Neuronal stem cell (in vitro differentiated cells): ENCODE measurements at places on chromosomes 7 and 10.

- H3K27ac ChIP-seq, result no peak overlapping the region
- no peak for DNase-seq
- peaks cover 12% of the 10 kb centered on the region for H3K4me1 ChIP-seq
- H3K27me3 ChIP-seq, result no peaks in the 10 kb centered on the region
Observed at GRCh38 chr7:128860158-128861073, 2.2 kb upstream of the ATP6V1F start.

DNA sequence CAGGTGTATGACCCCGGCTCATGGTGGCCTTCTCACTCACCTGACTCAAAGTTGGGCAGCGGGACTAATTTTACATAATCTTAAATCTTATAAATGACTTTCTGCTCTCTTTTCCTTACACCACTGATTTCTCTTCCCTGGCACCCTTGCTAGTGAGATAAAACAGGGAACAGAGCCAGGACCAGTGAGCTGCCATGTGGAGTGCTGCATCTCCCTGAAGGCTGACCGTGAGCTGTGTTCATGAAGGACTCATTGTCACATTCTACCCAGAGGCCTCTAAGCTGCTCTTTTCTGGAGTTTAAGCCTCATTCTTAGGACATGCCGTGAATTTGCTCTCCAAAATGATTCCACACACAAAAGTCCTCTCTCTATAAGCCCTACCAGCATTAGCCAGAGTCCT, 762.3 kb downstream of the AUTS2 start:
- H3K36me3 ChIP-seq, result no peaks in the 10 kb centered on the region
- H3K27ac ChIP-seq, result no peak overlapping the region
- no peak for DNase-seq
- H3K4me1 ChIP-seq, result peaks cover 3% of the 10 kb centered on the region

GRCh38 chr10:78292982-78293865, 259.6 kb downstream of the RPS24 start:
- H3K27me3 ChIP-seq, result peaks cover 21% of the 10 kb centered on the region
- H3K27ac ChIP-seq, result peak overlapping the region; percentile 83
- no peak overlapping the region for H3K4me3 ChIP-seq
- H3K4me1 ChIP-seq, result peaks cover 34% of the 10 kb centered on the region

- H3K4me1 ChIP-seq, result peaks cover 3% of the 10 kb centered on the region
- no peaks in the 10 kb centered on the region for H3K27me3 ChIP-seq
- no peaks in the 10 kb centered on the region for H3K36me3 ChIP-seq
- no peak for DNase-seq
- H3K4me3 ChIP-seq, result no peak overlapping the region
- no peak overlapping the region for H3K27ac ChIP-seq
Observed at GRCh38 chr7:47663213-47663612, 81.3 kb upstream of the TNS3 start.

GRCh38 chr10:124935946-124936345, 6.0 kb upstream of the ZRANB1 start:
- H3K27ac ChIP-seq, result no peak overlapping the region
- no peaks in the 10 kb centered on the region for H3K27me3 ChIP-seq
- no peak for DNase-seq
- no peaks in the 10 kb centered on the region for H3K4me1 ChIP-seq
- no peak overlapping the region for H3K4me3 ChIP-seq

- H3K4me1 ChIP-seq, result no peaks in the 10 kb centered on the region
- DNase-seq, result no peak
- no peaks in the 10 kb centered on the region for H3K27me3 ChIP-seq
- H3K4me3 ChIP-seq, result no peak overlapping the region
Observed at GRCh38 chr10:117408436-117409384, 33.5 kb upstream of the PDZD8 start.

GRCh38 chr7:63057265-63057664, 941.4 kb upstream of the ZNF722 start:
- H3K4me3 ChIP-seq, result no peak overlapping the region
- H3K27me3 ChIP-seq, result no peaks in the 10 kb centered on the region
- no peak overlapping the region for H3K27ac ChIP-seq
- H3K36me3 ChIP-seq, result no peaks in the 10 kb centered on the region

- H3K4me3 ChIP-seq, result no peak overlapping the region
- no peak for DNase-seq
- no peaks in the 10 kb centered on the region for H3K27me3 ChIP-seq
Observed at GRCh38 chr7:80858141-80858903, 60.5 kb downstream of the SEMA3C start.

- no peak for DNase-seq
- no peak overlapping the region for H3K27ac ChIP-seq
- no peak overlapping the region for H3K4me3 ChIP-seq
- no peaks in the 10 kb centered on the region for H3K36me3 ChIP-seq
Observed at GRCh38 chr10:20668985-20669384, 228.1 kb downstream of the NEBL start.

DNA sequence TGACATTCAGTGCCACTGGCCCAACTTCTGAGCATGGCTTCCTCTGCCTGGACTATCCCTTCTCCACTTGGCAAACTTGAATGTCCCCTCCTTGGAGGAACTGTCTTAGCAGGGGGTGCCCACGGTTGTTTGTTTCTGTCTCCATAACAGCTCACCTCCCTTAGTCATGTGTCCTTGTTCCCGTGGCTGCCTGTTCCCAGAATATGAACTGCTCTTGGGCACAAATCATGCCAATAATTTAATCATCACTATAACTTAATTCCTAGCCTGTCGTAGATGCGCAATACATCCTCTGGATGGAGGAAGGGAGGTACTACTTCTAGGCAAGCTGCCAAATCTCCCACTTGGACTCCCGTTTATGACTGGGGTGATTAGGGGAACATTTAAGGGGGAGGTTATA, 173.1 kb downstream of the MYOF start:
- no peaks in the 10 kb centered on the region for H3K4me1 ChIP-seq
- no peaks in the 10 kb centered on the region for H3K27me3 ChIP-seq
- DNase-seq, result no peak
- H3K36me3 ChIP-seq, result peaks cover 31% of the 10 kb centered on the region

DNA sequence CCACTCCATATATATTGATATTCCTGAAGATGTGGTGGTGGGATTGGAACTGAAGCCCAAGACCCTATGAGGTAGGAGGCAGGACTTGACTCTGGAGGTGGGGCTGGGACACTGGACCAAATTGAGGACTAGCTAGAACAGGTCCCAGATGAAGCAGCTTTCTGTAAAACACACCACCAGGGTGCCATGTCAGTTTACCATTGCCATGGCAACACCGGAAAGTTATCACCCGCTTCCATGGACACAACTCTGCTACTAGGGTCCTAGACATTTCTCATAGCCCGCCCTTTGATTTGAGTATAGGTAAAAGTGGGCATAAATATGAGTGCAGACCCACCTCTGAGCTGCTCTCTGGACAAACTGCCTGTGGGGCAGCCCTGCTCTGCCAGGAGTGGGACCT, 490.5 kb upstream of the PFKP start:
- no peaks in the 10 kb centered on the region for H3K27me3 ChIP-seq
- no peaks in the 10 kb centered on the region for H3K36me3 ChIP-seq
- H3K4me3 ChIP-seq, result no peak overlapping the region
- DNase-seq, result no peak

DNA sequence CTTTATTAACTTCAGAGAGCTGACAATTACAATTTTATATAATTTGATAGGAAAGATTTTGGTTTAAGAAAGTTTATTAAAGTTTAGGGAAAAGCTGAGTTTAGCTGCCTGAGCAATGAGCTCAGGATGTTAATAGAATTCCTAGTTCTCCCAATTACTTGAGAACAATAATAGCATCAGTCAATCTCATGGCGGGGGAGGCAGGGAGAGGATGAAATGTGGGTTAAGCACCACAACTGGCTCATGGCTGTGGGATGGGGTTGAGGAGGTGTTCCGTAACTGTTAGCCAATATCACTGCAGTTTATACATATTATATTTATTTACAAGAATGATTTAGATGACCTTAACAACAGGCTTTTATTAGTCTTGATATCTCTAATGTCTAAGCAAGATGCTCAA, 266.9 kb upstream of the IMMP2L start:
- peaks cover 16% of the 10 kb centered on the region for H3K36me3 ChIP-seq
- no peak overlapping the region for H3K27ac ChIP-seq
- H3K4me1 ChIP-seq, result no peaks in the 10 kb centered on the region
- H3K4me3 ChIP-seq, result no peak overlapping the region
- DNase-seq, result no peak
- no peaks in the 10 kb centered on the region for H3K27me3 ChIP-seq

- H3K27ac ChIP-seq, result no peak overlapping the region
- H3K4me3 ChIP-seq, result no peak overlapping the region
- H3K4me1 ChIP-seq, result no peaks in the 10 kb centered on the region
- H3K27me3 ChIP-seq, result no peaks in the 10 kb centered on the region
Observed at GRCh38 chr7:142784096-142784495, 13.3 kb downstream of the PRSS2 start.

DNA sequence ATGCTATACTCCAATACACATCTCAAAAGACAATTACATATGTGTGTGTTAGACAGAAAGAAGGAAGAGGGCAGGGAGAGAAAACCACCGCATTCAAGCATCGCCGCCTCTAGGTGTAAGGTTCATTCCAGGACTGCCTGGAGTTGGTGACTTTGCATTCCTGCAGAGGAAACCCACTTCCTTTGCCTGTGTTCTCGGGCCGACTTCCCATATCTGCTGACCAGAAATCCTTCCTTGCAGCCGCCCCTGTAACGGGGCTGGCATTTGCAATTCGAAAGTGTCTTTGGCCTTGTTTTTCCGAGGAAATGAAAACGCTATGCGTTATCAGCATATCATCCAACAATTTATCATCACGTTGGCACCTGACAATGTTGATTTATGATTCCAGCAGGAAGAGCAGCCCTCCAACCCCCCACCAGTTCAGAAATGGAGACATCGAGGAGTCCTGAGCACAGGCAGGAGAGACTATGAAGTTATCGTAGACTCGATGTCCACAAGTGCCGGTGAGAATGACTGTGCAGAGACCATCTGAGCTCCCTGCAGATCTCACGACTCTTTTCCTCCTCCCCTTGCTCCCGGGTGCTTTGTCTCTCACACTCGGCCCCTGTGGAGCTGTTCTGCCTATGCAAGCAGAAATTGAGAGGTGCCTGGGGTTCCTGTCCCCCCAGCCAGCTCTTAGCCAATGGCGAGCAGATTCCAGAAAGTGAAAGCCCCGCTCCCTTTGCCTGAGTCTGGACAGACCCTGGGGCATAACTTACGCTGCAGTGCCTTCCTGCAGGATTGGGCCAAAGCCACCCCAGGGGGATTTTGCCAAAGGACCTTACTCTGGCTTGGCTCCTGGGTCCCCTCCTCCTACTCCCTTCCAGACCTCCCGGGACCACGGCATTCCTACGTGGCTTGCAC, 68.9 kb upstream of the FOXK1 start:
- no peaks in the 10 kb centered on the region for H3K27me3 ChIP-seq
- no peak for DNase-seq
- H3K4me1 ChIP-seq, result peaks cover 12% of the 10 kb centered on the region

GRCh38 chr7:93923942-93924341, 2.4 kb downstream of the GNG11 start:
- H3K36me3 ChIP-seq, result peaks cover 46% of the 10 kb centered on the region
- no peak for DNase-seq
- H3K27me3 ChIP-seq, result no peaks in the 10 kb centered on the region

- no peak overlapping the region for H3K27ac ChIP-seq
- H3K4me3 ChIP-seq, result no peak overlapping the region
- no peaks in the 10 kb centered on the region for H3K27me3 ChIP-seq
- DNase-seq, result no peak
- H3K36me3 ChIP-seq, result peaks cover 3% of the 10 kb centered on the region
Observed at GRCh38 chr10:126907423-126907970, 2.3 kb downstream of the DOCK1 start.

DNA sequence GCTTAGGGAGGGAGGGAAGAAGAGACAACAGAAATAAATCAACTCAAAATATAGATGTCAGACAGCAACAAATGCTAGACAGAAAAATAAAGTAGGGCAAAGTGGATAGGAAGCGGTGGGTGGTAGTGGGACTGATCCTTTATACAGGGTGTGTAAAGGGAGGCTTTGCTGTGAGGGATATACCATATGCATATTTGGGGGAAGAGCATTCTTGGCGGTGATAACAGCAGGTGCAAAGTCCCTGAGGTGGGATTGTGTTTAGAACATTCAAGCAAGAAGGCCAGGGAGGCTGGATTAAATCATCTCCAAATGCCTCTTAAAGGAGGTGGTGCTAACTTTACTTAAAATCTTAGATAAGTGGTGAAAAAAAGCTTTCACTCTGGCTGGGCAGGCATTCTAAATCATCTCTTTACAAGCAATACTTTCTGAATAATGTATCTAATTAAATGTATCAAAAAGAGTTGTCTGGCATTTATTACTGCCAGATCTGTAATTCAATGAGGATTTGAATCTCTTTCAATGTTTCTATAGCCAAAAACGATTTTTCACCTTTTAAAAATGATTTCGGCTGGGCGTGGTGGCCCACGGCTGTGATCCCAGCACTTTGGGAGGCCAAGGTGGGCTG, 9.4 kb upstream of the AKR1B15 start:
- H3K27me3 ChIP-seq, result no peaks in the 10 kb centered on the region
- DNase-seq, result no peak
- no peak overlapping the region for H3K4me3 ChIP-seq
- H3K36me3 ChIP-seq, result no peaks in the 10 kb centered on the region
- no peak overlapping the region for H3K27ac ChIP-seq

- peaks cover 2% of the 10 kb centered on the region for H3K4me1 ChIP-seq
- no peak overlapping the region for H3K4me3 ChIP-seq
- H3K27me3 ChIP-seq, result no peaks in the 10 kb centered on the region
- DNase-seq, result no peak
- no peak overlapping the region for H3K27ac ChIP-seq
Observed at GRCh38 chr7:94245500-94245899, 149.2 kb upstream of the COL1A2 start.

GRCh38 chr10:48652344-48652743, 32.3 kb upstream of the WDFY4 start:
- no peaks in the 10 kb centered on the region for H3K4me1 ChIP-seq
- no peaks in the 10 kb centered on the region for H3K27me3 ChIP-seq
- no peak overlapping the region for H3K4me3 ChIP-seq

GRCh38 chr10:62653254-62653653, 151.3 kb upstream of the ADO start:
- H3K27ac ChIP-seq, result no peak overlapping the region
- no peak for DNase-seq
- H3K36me3 ChIP-seq, result no peaks in the 10 kb centered on the region
- no peak overlapping the region for H3K4me3 ChIP-seq
- H3K4me1 ChIP-seq, result peaks cover 2% of the 10 kb centered on the region
- no peaks in the 10 kb centered on the region for H3K27me3 ChIP-seq

DNA sequence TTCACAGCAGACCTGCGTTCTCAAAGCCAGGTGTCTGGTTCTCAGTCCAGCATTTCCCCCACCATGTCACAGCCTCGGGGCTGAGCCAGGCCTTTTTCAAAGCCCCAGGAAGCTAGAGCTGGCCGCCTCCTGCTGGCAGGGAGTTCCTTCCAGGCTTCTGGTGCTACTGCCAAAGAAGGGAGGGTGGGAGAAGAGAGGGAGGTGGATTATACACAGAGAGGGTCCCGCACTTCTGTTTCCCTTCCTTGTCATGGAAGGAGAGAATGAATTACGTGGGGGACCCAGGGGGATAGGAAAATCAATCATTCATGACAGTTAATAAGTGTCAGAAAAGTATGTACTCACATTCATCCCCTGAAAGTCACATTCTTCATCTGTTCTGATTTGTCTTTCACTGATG, 600 bp upstream of the LGI1 start:
- DNase-seq, result no peak
- H3K4me1 ChIP-seq, result peaks cover 15% of the 10 kb centered on the region

- DNase-seq, result no peak
- no peaks in the 10 kb centered on the region for H3K36me3 ChIP-seq
Observed at GRCh38 chr7:38934051-38934450, 25.1 kb upstream of the VPS41 start.
